ENCODE measurements at places on chromosomes 2 and 18.

- DNase-seq: no peak
Observed at GRCh38 chr18:10298346-10298745, 156.1 kb upstream of the APCDD1 start.

- no peak for DNase-seq
Observed at GRCh38 chr18:79484661-79485621, 89.2 kb downstream of the NFATC1 start.

DNA sequence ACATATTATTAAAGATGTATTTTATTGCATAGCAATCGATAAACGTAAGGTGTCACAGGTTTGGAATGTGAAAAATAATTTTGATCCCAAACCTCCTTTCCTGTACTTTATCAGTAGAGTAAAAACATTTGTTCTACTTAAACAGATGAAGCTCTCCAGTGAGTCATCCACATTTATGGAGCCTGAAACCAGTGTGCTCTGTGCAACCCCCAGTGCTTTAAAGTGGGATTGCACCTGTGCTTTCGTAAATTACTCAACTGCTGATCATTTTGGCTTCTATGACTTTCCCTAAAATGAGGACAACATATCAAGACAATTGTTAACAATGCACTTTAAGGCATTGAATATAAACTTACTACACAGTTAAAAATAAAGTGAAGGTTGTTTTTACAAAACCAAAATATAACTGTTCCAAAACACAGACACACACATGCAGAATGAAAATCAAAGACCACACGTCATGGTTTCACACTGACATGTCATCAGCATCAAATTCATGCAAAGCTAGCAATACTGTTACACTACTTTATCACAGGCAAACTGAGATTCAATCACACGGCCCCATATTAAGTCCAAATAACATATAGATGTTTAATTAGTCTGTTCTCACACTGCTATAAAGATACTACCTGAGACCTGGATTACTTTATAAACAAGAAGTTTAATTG lies 9.7 kb downstream of the TMEM18 start:
- no peak for DNase-seq

DNA sequence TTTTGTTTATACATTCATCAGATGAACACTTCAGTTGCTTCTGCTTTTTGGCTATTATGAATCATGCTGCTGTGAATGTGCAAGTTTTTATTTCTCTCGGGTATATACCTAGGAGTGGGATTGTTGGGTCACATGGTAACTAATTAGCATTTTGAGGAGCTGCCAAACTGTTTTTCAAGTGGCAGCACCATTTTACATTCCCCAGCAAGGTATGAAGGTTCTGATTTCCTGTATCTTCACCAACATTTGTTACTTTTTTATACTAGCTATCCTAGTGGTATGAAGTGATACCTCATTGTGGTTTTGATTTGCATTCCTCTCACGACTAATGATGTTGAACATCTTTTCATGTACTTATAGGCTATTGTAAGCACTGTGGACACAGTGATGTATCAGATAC lies 53.9 kb downstream of the DYNC1I2 start:
- no peak for DNase-seq

GRCh38 chr2:48510329-48510728 lies 19.6 kb upstream of the STON1 start:
- DNase-seq: no peak

DNA sequence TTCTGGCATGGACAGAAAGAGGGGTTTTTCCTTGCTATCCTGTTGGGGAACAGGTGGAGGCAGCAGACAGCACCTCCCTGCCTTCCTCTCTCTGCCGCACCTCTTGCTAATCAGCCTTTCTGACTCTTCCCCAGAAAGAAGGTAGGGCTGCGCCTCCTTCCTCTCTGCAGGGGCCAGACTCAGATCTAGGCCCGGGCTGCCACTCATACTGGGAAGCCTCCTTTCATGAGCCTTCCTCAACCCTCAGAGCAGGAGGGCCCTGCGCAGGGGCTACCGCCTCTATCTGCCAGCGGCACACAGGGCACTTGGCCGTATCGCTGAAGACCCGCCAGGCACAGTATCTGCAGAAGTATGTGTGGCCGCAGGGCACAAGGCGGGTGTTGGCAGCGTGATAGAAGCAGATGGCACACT lies 7.1 kb downstream of the NEURL3 start:
- no peak for DNase-seq

DNA sequence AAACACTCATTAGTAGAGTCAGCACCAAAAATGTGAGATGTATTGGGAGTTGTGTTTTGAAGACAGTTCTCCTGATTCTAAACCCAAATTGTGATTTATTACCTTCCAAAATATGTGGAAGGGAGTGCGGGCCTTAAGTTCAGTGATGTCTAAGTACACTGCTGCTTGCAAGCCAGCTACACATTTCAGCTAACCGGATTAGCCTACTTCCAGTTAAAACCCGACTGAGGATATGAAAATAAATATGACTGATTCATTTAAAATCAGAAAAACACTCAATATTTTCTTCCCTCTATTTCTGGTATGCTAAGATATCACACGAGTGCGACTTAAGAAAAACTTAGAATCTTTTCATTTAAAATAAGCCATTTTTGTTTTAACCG lies 907 bp downstream of the FHL2 start:
- no peak for DNase-seq

GRCh38 chr18:33560686-33561370 lies 17.2 kb upstream of the ASXL3 start:
- no peak for DNase-seq

DNA sequence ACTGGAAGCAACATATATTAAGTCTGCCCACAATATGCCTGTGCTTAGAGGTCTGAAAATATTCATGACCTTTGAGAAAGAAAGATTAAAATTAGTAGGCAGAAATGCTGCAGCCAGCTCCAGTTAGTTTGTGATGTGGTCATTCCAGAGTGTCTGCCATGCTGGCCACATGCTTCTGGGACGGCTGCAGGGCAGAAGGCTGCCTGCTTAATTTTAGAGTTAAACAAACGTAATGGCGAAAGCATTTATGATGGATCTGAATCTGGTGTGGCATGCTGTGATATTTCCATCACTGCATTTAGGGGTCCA lies 95.4 kb downstream of the FHOD3 start:
- no peak for DNase-seq

- DNase-seq: no peak
Observed at GRCh38 chr2:16069663-16069932, 129.2 kb downstream of the MYCN start.

DNA sequence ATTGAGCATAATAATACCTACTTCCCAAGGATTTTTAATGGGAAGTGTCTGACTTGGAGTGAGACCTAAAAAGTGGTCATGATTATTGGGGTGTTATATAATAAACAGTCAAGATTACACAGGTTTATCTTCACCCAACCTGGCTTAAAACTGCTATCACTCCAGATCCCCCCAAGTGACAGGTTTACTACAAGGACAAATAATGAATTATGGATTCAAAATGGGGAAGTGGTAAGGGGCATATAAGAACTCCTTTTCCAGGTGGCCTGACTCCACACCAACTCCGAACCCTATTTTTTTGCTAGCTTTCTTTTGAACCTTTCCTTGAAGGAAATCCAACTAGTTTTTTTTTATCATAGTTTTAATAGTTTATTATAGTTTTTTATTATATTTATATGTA lies 663.0 kb upstream of the FANCL start:
- DNase-seq: no peak

DNA sequence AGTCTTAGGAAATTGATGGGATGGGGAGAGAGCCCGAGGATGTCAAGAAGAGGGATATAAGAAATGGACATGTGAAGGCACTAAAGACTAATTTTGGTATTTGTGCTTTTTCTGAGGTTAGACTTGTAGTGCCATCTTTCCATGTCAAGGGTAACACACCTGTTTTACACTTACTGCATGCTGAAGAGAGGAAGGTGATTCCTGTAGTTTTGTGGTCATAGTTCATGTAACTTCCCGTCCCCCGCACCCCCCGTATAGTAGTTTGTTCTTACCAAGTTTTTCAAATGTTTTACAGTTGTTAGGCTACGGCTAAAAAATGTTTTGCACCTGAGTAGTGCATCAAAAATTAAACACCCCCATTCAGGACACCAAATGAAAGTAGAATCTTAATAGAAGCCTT lies 73.8 kb downstream of the CLIP4 start:
- DNase-seq: no peak

DNA sequence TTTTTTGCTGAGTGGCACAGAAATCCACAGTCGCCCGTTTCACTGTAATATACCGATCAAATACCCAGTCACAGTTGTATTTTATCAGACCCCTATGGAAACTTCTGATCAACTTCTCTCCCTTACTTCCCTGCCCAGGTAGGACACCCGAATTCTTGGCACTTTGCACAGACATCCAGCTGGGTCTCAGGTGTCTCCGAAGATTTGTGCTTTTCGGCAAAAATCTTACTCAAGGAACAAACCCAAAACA lies 596 bp downstream of the MREG start:
- no peak for DNase-seq

DNA sequence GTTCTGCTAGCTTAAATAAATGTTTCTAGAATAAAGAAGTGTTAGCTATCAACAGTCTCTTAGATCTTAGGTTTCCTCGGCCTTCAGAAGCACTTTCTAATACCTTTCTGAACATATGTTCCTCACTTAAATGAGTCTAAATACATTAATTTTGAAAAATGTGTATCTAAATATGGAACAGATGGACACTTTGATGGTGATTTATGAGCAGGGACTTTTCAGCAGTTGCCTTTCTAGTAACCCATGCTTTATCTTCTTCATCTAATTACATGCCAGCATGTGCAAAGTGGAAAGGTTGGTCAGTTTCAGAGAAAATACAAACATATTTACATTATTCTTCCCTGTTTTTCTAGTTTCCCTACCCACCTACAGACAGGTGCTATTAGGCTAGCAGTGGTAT lies 797.0 kb upstream of the CHAC2 start:
- DNase-seq: no peak

GRCh38 chr2:102506743-102507142 lies 33.7 kb downstream of the SLC9A4 start:
- no peak for DNase-seq

DNA sequence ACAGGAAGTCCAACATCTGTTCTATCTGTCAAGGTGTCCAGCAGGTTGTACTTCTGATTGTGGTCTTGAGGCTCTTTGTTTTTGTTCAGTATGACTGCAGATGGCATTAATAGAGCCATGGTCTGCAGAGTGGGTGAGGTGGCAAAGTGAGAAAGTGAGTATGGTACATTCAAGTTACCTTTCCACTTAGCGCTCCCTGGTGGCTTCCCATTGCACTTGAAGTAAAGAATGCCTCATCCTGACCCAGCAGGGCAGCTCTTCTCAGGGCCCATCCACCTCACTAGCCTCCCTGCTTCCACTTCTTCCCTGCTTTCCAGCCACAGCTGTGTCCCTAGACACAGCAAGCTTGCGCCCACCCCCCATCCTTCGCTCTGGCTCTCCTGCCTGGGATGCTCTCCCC lies 148.0 kb upstream of the ALPP start:
- DNase-seq: no peak

DNA sequence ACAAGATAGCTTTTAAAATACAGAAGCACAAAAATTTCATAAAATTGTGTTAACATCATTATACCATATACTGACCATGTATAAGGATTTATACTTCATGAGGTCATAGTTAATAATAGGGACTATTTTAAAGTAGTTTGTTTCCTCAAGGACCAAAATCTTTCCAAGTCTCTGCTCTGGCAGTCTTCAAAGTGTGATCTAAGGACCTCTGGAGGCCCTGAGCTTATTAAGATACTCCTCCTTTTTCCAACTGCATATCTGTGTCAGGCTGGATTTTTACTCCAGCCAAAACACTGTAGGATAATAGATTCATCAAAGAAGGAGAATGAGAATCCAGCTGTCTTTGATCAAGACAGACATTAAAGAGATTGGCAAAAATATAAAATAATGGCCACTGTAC lies 1.7 kb upstream of the SCYGR2 start:
- no peak for DNase-seq

DNA sequence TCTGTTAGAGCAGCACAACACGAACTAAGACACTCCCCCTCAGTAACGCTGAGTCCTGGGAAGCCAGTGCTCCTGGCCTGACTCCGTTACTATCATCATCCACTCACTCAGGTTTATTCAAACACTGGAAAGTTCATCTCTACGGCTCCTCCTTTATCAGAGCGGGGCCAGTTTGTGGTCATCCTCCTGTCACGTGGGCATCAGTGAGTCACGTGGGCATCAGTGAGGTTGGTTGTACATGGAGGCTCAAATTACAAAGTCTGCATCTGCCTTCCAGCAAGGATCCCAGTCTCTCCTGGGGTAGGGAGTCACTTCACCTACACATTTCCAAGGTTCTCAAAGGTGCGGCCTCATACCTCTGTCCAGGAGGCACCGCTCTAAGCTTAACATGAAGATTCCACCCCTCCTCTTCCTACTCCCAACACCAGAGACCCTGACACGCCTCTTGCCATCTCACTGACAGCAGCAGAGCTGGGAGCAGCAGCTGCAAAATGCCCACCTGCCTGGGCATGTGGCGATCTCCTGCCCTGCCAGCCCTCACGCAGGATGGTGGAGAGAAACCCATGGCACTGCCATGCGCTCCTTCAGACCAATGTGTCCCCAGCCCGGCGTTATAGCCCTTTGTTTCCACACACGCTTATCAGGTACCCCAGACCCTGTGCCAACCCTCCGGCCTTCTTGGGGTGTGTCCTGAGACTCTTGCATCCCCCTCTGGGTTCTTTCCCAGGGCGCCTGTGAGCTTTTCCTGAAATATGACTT lies 99.2 kb upstream of the PTPRM start:
- no peak for DNase-seq

- no peak for DNase-seq
Observed at GRCh38 chr18:49728542-49728941, 84.8 kb downstream of the ACAA2 start.

- no peak for DNase-seq
Observed at GRCh38 chr2:233165895-233166661, 85.4 kb upstream of the ATG16L1 start.

DNA sequence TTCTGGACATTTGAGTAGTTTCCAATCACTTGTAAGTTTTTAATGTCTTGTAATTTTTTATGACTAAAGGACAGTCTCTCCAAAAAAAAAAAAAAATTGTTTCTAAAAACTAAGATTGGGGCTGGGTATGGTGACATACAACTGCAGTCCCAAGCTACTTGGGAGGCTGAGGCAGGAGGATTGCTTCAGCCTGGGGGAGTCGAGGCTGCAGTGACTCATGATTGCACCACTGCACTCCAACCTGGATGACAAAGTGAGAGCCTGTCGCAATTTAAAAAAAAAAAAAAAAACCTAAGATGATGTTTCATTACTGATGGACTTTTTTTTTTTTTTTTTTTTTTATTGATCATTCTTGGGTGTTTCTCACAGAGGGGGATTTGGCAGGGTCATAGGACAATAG lies 34.4 kb upstream of the PKDCC start:
- DNase-seq: no peak

GRCh38 chr2:219127037-219127635 lies 33.5 kb downstream of the NHEJ1 start:
- DNase-seq: no peak
